ENCODE measurements at places on chromosomes 11 and 22.

- DNase-seq = peak; percentile 20
These were observed 522 bp downstream of the TOB2 start for GRCh38 chr22:41446057-41446501.

DNA sequence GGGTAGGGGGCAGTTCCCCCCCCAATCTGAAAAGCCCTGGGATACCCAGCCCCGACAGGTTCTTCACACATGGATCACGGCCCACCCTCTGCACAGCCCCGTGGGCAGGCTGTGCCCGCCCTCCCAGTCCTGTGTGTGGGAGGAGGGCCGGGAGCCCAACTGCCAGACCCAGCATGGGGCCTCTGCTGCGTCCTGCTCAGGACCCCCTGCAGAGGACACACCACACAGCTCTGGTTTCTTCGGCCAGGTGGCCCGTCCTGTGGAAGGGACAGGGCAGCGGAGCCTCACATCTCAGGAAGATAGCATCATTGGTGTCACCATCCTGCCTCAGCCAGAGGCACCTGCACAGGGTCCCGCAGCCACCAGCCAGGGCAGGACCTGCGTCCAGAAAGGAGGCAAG is 396.0 kb downstream of the TBC1D22A start:
- DNase-seq = no peak

DNA sequence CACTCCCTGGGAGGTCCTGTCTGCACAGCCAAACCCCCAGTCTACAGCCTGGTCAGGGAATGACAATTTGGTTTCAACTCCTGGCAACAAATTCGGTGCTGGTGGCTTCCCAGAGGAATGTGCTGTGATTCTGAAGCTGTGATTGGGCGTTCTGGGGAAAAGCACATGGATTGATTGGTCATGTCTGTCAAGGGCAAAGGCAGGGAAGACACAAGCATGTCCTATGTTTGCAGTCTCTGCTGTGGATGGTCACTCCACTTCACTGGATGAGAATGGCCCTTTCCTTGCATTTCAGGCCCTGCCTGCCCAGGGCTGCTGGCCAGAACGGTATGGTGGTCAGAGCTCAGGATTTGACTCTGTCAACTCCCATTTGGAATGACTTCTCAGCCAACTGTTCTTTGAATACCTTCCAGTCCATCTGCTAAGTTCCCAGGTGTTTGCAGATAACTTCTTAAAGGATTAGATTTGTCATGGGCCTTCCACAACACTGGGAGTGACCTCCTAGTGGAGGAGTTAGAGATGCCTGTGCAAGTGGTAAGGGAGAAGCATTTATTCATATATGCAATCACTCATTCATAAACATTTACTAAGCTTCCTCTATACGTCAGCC is 42.7 kb downstream of the SGSM1 start:
- DNase-seq = no peak

DNA sequence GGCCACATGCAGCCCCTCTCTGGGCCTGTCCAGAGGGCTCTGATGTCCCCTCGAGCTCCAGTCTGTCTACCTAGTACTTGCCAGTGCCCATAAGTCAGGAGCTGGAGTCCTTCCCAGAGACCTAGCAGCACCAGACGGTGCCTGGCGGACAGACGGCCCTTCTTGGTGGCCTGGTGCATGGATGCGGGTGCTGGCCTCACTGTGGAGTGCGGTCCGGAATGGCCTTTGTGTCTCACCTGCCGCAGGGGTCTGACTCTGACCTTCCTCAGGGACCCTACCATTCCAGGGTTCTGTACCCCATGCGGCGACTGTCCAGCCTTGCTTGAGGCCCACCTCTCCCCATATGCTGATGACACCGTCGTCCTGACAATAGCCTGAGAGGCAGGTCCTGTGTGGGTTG is 29.4 kb upstream of the SMIM38 start:
- no peak for DNase-seq

DNA sequence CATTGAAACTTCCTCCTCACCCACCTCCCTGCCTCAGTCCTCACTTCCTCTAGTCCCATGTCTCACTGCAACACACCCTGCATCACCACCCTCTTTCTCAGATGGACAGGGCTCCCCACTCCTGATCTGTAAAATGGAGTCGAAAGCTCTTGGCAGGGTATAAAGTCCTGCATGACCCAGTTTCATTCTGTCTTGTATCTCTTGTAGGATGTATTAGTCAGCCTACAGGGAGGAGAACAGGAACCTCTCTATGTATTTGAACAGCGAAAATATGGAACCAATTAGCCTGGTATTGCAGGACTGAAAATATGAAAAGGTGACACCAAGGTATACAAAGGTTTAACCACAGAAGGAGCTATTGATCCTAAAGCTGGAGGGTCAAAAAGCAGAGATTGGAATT is 156.9 kb upstream of the SNX19 start:
- DNase-seq = no peak

GRCh38 chr11:102416976-102417375 is 35.6 kb downstream of the TMEM123 start:
- DNase-seq = no peak

GRCh38 chr22:50498322-50498890 is 9.1 kb downstream of the LMF2 start:
- peak; percentile 50 for DNase-seq

- no peak for DNase-seq
These were observed 1.2 kb downstream of the C2CD2L start for GRCh38 chr11:119108146-119108856.

GRCh38 chr11:65547446-65548125 is 10.6 kb downstream of the LTBP3 start:
- no peak for DNase-seq

DNA sequence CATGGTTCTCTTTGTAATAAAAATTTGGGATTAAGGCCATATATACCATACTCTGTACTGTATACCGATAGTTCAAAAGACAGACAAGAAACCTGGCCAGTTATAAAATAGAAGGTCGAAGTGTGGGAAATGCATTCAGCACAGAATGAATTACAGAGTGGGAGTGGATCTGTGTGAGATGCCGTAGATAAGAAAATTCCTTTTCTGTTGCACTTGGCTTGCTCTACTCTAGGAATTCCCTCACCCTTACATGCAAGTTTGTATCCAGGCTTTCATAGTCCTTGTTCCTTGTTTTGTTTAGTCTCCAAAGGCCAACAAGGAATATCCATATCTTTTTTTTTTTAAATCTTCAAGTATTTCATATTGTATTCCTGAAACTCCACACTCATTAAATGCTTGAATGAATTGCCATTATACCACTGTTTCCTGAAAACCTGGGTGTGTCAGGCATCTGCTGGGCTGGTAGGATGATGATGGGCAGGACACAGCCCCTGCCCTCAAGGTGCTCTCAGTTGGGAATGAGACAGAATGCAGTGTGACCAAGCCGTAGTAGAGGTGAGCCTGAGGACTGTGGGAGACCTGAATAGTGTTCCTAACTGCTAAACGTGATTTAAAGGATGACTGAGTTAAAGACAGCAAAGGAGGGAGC is 53.5 kb downstream of the TEAD1 start:
- DNase-seq = no peak

DNA sequence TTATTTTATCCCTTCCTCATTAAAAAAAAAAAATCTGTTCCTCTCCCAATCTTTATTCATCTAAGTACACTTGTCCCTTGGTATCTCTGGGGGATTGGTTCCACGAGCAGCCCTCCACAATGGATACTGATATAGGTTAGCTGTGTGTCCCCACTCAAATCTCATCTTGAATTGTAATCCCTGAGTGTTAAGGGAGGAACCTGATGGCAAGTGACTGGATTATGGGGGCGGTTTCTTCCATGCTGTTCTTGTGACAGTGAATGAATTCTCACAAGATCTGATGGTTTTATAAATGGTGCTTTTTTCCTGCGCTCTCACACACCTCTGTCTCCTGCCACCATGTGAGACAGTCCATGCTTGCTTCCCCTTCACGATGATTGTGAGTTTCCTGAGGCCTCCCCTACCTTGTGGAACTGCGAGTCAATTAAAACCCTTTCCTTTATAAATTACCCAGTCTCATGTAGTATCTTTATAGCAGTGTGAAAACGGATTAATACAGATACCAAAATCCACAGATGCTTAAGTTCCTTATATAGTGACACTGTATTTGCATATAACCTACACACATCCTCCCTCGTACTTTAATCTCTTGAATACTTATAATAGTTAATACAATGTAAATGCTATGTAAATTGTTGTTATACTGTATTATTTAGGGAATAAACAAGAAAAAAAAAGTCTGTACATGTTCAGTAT is 62.0 kb downstream of the PACS1 start:
- no peak for DNase-seq

DNA sequence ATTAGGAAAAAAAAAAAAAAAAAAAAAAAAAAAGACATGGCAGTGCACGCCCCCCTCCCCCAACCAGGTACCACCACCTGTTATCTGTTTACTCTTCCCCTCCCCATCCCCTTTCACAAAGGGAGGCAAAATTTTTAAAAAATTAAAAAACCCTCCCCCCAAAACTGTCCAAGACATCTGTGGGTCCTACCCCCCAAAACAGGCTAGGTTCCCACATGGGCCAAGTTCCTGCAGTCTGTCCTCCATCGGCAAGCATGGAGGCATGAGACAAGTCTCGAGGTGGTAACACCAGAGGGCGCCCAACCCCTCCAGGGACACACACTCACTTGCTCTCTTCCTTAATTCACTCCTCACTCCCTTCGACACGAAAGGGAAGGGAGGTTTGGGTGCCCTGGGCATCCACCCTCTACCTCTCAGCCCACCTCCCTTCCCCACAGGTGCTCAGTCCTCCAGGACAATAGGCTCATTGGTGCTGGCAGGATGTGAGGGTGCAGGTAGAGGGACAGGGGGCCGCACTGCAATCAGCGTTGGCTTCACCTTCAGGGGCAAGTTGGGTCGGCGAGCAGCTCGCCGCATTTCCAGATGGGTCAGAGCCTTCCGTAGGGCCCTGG is 2.2 kb upstream of the TUT1 start:
- peak; percentile 69 for DNase-seq

DNA sequence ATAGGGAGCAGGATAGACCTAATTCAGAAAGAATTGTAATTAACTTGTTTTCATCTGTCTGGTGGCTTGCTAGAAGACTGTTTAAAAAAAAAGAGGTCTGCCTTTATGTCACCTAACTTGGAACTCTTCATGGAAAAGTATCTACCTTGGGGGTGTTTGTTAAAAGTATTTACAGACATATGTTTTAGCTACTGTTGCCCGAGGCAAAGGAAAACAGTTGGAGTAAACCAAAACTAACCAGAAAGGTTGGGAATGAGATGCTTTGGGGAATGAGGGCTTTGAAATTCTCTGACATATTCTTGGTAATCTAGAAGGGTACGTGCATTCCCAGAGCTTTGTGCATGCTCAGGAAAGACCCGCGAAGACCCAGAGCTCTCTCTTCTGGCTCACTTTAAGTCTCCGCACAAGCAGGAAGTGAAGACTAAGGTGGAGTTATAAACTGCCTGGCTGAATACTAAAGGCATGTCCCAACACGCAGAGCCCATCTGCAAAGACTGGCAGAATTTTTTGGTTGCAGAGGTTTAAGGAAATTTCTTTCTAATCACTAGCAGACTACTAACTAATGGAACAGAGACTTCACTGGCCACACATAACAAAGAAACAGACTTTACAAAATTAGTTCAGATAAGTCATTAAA is 33.2 kb downstream of the HIKESHI start:
- no peak for DNase-seq

- DNase-seq = no peak
These were observed 801.7 kb downstream of the TBC1D22A start for GRCh38 chr22:47564158-47564450.

- DNase-seq = no peak
These were observed 40.1 kb upstream of the CTSC start for GRCh38 chr11:88377646-88378045.

- DNase-seq = no peak
These were observed 814.6 kb downstream of the DLG2 start for GRCh38 chr11:84812471-84812969.

- DNase-seq = no peak
These were observed 60.8 kb upstream of the NUP50 start for GRCh38 chr22:45102896-45103420.

GRCh38 chr11:19642185-19643158 is 70.2 kb upstream of the NAV2 start:
- no peak for DNase-seq

- DNase-seq = no peak
These were observed 63.7 kb downstream of the DSCAML1 start for GRCh38 chr11:117733316-117733715.

- no peak for DNase-seq
These were observed 2.1 kb downstream of the MRPL40 start for GRCh38 chr22:19434401-19434800.

DNA sequence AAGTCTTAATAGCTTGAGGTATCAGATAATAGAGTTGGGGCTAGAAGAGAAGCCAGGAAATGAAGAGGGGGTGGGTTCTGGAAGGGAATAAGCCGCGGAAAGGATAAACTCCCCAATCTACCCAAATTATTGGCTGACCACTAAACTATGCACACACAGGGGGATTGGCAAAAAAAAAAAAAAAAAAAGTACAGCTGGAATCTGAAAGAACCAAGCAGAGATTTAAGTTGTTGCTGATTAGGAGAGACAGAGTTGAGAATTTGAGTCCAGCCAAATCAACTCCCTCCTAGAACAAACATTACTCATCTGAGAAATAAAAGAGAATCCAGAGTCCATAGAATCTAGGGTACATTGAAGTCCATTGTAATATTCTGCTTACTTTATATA is 134.9 kb downstream of the CCDC81 start:
- no peak for DNase-seq

DNA sequence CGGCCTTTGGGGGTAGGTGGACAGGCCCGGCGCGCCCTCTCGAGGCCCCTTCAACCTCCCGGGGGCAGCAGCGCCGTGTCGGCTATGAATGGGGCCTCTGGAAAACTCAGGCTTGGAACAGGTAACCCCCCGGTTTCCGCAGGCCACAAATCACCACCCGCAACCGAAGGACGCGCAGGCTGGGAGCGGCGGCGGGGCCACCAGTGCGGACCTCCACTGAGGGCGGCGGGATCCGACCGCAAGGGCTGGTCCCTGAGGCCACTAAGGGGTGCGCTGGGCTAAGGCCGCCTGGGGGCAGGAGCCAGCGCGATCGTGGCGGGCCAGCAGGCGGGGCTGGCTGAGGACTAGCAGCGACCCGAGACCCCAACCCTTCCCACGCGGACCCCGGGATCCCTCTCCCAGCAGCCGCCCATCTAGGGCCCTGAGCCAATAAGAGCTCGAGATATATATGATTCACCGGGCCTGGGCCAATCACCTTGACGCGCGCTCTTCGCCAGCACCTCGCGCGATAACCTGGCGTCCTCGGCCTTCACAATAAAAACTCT is 609 bp upstream of the ATF4 start:
- DNase-seq = peak; percentile 95

GRCh38 chr11:37710031-37710430 is 1112.0 kb upstream of the RAG2 start:
- no peak for DNase-seq

- no peak for DNase-seq
These were observed 58.0 kb upstream of the MTNR1B start for GRCh38 chr11:92911478-92911877.

GRCh38 chr11:123006860-123007542 is 25.4 kb upstream of the BSX start:
- no peak for DNase-seq

DNA sequence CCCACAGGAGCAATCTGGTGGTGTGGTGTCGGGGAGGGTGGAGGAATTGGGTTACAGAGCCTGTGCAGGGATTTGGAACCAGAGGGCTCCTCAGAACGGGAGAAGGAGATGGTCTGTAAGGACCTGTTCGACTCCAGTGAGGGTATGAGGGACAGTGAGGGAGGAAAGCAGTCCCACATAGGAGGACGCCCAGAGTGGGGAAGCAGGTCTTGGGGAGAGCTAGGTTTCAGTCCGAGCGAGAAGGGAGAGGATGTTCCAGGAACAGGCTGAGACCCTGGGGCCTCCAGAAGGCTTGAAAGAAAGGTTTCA is 32.0 kb upstream of the GNAZ start:
- DNase-seq = no peak

Data from stimulated activated CD4-positive, alpha-beta T cell treated with anti-CD3 and anti-CD28 coated beads, Interleukin-1b, Interleukin-23, amount 100 ng/mL, for 24 hours (primary cell).